Hematopoietic multipotent progenitor cell treated with erythropoietin and hydrocortisone succinate and interleukin-3 and kit ligand, for 4 days (in vitro differentiated cells): ENCODE measurements at places on chromosomes 2 and 18.

GRCh38 chr18:36808681-36809080, 20.1 kb downstream of the TPGS2 start:
- DNase-seq = no peak

DNA sequence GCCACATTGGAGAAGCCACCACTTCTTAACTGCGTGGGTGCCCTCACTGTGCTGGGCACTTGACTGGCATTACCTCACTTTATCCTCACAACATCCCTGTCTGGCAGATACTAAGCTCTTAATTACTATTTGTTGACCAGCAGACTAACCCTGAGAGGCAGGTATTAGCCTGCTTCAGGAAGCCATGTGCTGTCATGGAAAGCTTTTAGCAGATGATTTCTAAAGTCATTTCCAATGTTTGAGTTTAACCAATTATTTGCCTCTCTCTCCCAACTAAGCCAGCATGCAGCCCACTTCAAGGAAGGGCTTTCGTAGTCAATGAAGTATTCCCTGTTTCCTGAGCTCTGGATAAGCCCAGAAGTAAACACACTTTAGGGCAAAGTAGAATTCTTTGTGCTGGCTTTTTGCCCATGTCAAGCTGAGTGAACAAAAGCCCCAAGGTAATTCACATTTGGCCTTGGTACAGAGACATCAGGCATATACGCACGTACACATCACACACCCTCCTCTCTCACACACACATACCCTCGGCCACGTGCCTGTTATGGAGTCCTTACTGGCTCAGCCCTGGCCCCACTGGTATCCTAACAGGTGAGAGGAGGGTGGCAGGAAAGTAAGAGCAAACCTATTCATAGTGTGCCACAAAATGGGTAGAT, 108.6 kb downstream of the C1D start:
- DNase-seq = no peak

- no peak for DNase-seq
Observed at GRCh38 chr2:10079266-10079869, 843 bp downstream of the CYS1 start.

GRCh38 chr2:171460537-171460936, 26.5 kb downstream of the DCAF17 start:
- DNase-seq = no peak

GRCh38 chr2:18473241-18474181, 86.9 kb downstream of the RDH14 start:
- peak; percentile 25 for DNase-seq

- no peak for DNase-seq
Observed at GRCh38 chr2:64587561-64587960, 63.4 kb downstream of the AFTPH start.

- no peak for DNase-seq
Observed at GRCh38 chr2:144648837-144649465, 129.0 kb upstream of the ZEB2 start.

GRCh38 chr2:190637903-190638618, 10.8 kb upstream of the NAB1 start:
- no peak for DNase-seq

DNA sequence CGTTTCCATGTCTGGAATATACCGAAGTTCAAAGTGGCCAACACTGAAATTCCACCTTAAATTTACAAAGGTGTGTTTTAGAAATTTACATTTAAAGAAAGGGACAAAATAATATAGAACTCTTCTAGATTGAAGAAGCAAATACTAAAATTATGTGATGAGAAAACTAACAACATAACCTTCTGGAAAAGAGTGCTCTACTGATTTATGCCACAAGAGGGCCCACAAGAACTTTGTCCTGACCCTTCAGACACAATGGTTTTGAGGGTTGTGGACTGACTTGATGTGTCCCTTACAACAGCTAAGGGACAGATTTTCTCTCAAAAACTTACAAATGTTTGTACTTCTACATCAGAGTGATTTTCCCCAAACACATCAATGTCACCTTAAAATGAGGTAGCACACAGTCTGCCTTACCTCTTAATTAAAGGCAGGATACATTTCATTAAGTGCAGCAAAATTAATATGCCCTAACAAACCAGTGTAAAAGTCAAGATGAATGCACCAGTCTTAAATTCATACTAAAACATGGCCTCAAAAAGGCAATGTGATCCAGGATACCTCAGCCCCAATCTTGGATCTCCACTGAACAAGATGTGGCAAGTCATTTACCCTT, 36.2 kb downstream of the EIF2AK3 start:
- peak; percentile 84 for DNase-seq

- no peak for DNase-seq
Observed at GRCh38 chr2:201139836-201140604, 24.1 kb downstream of the CFLAR start.

- no peak for DNase-seq
Observed at GRCh38 chr2:24675338-24675737, 117.9 kb downstream of the PTRHD1 start.

GRCh38 chr2:239721991-239722759, 303.0 kb downstream of the NDUFA10 start:
- no peak for DNase-seq

GRCh38 chr2:234075518-234075915, 25.0 kb downstream of the SPP2 start:
- no peak for DNase-seq

- peak; percentile 92 for DNase-seq
Observed at GRCh38 chr2:233443511-233444183, 89.4 kb downstream of the DGKD start.

- peak; percentile 5 for DNase-seq
Observed at GRCh38 chr2:220090050-220090449, 462.6 kb downstream of the SLC4A3 start.

DNA sequence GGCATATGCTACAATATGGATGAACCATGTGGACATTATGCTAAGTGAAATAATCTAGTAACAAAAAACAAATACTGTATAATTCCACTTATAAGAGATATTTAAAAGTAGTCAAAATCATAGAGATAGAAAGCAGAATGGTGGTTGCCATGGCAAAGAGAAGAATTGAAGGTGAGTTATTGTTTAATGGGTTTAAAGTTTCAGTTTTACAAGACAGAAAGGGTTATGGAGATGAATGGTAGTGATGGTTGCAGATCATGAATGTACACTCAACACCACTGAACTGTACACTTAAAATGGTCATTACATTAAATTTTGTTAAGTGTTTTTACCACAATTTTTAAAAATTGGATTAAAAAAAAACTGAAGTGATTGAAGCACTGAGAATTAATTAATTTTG, 298.2 kb upstream of the ZC3H15 start:
- DNase-seq = no peak

DNA sequence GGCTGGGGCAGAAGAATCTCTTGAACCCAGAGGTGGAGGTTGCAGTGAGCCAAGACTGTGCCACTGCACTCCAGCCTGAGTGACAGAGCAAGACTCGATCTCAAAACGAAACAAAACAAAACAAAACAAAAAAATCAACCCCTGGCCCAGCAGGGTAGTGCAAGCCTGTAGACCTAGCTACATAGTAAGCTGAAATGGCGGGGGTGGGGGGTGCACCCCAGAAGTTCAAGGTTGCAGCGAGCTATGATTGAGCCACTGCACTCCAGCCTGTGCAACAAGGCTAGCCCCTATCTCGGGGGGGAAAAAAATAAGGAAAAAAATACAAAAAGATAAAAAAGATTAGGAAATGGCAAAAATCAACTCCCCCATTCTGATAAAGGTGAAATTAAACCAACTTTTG, 6.4 kb downstream of the ATL2 start:
- peak; percentile 29 for DNase-seq

DNA sequence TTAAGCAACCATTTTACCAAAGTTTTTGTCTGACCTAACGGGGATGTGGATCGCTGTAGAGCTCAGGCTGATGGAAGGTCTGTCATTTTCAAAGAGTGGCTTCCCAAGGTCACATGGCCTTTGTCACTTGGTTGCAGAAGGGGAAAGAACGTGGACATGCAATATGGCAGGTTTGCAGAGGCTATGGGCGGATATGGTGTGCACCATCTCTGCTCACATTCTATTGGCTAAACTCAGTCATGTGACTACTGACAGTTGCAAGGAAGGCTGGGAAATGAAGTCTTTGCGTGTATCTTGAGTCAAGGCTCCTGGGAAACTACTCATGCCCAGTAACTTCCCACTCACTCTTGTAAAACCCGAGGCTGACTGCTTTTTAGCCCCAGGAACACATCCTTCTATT, 96.8 kb downstream of the ST6GAL2 start:
- peak; percentile 13 for DNase-seq

- peak; percentile 63 for DNase-seq
Observed at GRCh38 chr18:45657357-45658335, 42.4 kb downstream of the SLC14A2 start.

DNA sequence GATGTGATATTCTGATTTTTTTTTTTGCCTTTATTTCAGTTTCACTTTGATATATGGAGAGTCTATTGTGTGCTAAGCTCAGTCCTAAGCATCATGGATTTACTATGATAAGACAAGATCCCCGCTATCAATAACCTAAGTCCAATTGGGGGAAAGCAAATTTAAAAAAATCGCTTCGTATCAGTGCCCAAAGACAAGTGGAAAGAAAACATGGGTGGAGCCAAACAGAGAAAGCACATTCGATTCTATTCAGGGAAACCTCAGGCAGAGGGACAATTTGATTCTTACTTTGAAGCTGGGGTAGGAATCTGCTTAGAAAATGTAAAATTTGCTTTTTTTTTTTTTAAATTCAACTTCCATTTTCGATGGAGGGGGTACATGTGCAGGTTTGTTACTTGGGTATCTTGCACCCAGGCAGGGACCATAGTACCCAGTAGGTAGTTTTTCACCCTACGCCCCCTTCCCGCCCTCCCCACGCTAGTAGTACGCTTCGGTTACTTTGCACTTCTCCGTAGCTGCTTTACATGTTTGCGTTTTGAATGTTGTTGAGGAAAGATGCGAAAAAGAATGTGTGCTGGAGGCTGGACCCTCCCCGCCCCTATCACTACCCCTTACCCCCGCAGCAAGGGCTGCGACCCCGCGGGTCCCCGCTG, 12.4 kb downstream of the KIF5C start:
- DNase-seq = peak; percentile 8

GRCh38 chr18:76051396-76052226, 443.4 kb downstream of the ZNF516 start:
- no peak for DNase-seq

DNA sequence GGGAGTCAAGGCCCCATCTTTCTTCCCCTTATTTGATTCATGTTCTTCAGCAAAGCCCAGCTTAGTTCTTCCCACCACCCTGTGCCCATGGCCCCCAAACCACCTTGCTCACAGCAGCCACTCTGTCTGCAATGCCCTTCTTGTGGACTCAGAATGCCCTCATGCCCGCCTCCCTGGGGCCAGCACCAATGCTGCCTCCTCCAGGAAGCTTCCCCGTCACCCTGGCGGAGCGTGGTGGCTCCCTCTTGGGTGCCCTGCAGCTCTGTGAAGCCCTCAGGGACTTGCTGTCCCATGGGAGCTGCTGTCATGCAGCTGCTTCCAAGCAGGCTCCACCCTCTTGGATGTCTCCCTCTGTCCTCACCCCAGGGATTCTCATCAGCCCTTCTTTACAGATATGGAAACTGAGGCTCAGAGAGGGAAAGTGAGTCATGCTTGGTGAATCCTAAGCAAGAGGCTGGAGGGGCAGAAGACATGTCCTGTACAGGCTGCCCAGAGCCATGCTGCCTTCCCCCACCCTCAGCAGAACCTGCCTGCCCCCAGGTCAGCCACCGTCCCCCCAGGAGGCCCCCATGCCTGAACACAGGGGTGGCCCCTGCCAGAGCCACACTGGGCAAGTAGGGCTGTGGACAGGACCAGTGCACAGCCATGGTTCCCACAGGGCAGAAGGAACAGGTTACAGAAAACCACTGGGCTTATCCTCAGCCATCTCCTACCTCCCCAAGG, 11.8 kb upstream of the DUSP2 start:
- DNase-seq = no peak

GRCh38 chr18:58527285-58527951, 101.5 kb downstream of the ALPK2 start:
- no peak for DNase-seq

DNA sequence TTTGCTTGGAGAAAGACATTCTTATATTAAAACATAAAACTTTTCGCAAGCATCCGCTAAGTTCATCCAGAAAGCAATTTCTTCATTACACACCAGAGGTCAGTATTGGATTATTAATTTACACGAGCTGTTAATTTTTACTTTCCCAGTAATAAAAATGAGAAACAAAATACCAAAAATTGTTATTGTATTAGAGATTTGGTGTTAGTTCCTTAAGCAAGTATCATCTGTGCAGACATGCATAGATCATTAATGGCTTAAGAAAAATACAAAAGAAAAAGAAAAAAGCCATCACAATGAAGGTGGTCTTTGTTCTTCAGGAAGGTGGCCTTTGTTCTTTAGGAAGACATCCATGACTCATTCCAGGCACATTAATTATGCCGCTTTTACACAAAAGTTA, 53.6 kb upstream of the HNMT start:
- peak; percentile 46 for DNase-seq

GRCh38 chr18:2851771-2852170, 5.0 kb downstream of the EMILIN2 start:
- no peak for DNase-seq

DNA sequence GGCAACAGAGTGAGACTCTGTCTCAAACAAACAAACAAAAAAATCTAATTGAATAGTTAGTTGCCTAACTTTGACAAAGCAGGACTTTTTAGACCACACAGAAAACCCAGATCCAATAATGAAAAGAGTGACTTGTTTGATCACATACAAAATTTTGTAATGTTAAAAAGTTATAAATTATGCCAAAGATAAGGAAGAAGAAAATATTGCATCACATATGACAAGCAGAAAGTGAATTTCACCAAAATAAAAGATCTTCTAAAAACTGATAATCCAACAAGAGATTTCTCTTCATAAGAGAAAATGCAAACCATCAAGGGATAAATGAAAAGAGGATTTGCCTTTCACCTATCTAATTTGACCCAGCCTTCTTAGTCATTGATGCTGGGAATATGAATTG, 2.8 kb upstream of the RMP24 start:
- no peak for DNase-seq

GRCh38 chr2:174337337-174338146, 2.8 kb downstream of the SP9 start:
- DNase-seq = peak; percentile 59

DNA sequence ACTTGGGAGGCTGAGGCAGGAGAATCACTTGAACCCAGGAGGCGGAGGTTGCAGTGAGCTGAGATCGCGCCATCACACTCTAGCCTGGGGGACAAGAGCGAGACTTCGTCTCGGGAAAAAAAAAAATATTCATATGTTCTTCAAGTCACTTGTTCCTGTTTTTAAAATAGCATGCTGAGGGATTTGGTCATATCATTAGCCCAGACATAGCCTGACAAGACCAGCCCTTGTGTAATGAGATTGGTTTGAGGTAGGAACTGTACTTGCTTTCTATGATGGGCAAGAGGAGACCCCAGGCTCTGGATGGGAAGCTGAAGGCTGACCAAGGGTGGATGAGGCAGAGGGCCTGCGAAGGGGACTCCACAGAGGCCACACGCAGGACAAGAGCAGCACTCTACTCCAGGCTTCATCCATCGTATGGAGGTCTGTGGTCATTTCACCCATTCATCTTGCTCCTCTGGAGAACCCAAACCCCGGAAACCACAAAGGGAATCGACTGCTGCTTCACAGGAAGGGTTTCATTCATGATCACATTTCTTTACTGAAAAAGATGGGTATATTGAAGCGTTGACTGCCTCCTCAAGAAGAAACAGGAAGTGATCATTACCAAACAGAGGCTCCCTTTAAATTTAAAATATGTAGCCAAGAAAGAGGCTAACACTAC, 87.1 kb upstream of the ZNF397 start:
- DNase-seq = peak; percentile 76

- no peak for DNase-seq
Observed at GRCh38 chr2:61433606-61434005, 37.3 kb downstream of the USP34 start.
